ENCODE measurements at places on chromosomes 16 and 17.

GRCh38 chr17:2263183-2264066, 40.2 kb downstream of the SMG6 start:
- DNase-seq: no peak

- DNase-seq: no peak
Observed at GRCh38 chr16:66563574-66564334, 2.5 kb upstream of the CMTM1 start.

DNA sequence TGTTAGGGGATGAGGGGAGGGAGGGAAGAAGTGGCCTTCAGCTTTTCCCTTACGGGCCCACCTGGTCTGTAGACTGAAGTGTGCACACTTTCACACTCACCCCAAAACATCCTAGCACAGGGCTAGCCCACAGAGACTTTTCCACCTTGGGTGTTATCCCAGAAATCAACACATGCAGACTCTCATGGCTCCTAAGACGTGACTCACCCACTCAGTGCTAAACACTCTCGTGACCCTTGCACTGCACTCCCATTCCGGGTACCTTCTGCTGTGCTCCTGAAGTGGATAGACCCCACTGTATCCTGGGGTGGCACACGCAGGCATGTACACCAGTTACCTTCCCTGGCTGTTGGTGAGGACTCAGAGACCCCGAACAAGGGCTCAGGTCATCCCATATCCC, 23.0 kb upstream of the ABCC3 start:
- no peak for DNase-seq

- no peak for DNase-seq
Observed at GRCh38 chr16:8645831-8646230, 24.3 kb downstream of the METTL22 start.

DNA sequence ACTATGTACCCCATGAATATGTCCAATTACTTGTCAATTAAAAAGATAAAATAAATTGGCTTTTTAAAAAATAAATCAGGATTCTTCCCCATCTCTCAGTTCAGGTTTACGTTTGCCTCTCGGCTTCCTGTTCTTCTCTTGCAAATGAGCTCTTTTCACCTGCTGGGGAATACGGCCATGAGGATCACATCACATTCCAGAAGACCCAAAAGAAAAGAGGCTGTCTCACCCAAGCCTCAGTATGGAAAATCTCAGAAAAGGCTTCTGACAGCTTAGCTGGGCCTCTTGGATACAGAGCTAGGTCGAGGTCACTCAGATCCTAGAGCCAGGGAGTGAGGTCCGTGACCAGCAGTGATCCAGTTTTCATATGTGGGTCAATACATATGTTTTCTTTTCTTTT, 171.2 kb upstream of the SDK2 start:
- no peak for DNase-seq

DNA sequence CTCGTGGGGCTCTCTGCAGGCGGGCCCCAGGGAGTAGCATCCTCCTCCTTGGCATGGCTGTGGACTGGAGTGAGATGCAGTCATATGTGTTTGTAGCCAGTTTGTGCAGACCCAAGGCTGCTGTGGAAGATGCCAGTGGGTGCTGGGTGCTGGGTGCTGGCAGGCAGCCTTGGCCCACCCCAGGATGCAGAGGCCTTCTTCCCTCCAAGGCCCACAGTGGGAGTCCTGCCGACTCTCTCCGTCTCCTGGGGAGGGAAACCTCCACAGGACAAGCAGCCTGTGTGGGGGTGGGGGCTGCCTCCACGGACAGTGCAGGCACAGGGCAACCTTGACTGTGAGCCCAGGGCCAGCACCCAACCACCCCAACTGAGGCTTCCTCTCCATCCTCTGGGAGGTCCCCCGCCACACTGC, 13.8 kb upstream of the TMEM92 start:
- DNase-seq: no peak

DNA sequence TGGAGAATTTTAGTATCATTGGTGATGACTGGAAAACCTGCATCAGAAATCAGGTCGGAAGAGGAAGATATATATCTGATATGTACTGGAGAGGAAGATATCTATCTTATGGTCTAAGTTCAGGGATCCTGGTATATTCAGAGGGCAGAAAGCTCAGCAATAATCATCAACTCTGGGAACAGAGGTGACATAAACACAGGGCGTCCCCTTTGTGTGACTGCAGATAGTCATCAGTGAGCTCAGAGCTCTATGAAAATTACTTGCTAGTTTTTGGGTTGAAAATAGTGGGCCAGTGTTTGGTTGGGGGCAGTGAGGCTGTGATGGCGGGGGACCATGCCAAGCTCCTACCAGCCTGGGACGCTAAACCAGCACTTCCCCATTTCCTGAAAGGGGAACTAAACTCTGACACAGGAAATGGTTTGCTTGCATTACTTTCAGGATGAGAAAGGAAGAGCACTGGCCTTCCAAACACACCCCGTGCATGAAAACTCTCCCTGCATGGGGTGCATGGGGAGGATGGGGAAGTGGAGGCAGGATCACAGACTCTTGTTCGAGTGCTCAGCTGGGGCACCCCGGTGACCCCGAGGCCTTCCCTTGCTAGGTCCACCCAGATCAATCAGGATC, 15.8 kb downstream of the NOD2 start:
- no peak for DNase-seq

DNA sequence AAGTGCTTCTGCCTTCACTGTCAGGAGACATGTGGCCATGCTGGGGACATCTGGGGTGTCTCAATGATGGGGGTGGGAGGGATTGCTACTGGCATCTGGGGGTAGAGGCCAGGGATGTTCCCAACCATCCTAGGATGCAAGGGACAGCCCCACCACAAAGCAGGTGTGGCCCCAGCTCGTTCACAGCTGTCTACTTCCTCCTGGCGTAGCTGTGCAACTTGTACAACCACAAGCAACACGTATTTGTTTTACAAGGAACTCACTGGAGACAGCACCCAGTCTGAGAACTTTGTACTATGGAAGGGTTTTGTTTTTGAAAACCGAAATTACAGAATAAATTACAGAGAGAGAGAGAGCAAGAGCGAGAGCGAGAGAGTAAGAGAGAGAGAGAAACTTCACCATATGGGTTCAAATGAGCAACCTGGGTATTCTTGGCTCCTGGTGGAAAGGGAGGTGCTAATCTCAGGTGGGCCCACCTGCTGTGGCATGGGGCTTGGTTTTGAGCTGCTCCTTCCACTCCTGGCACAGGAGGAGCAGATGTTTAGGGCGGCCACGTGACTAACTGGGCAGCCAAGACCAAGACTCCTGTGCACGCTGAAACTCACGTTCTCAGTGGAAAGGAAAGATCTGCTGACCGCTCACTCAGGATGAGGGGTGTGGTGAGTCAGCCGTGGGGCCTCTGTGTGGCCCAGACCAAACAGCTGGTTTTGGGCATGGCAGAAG, 17.5 kb upstream of the TNFRSF13B start:
- DNase-seq: no peak
